ENCODE measurements at places on chromosomes 5 and 9.

GRCh38 chr5:179154991-179155955 is 95.1 kb downstream of the ZNF354C start:
- no peak for DNase-seq

DNA sequence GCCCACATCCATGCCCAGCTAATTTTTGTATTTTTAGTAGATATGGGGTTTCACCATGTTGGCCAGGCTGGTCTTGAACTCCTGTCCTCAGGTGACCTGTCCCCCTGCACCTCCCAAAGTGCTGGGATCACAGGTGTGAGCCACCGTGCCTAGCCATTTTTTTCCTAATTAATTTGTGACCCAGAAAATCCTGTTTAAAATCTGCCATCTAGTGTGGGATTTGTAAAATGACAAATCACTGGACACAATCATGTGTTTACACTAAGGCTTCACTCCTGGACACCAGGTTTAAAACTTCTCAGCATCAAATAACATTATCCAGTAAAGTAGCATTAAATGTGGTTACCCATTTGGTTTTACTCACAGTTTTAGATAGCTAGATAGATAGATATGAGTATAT is 18.6 kb upstream of the KDM4C start:
- DNase-seq, result no peak

DNA sequence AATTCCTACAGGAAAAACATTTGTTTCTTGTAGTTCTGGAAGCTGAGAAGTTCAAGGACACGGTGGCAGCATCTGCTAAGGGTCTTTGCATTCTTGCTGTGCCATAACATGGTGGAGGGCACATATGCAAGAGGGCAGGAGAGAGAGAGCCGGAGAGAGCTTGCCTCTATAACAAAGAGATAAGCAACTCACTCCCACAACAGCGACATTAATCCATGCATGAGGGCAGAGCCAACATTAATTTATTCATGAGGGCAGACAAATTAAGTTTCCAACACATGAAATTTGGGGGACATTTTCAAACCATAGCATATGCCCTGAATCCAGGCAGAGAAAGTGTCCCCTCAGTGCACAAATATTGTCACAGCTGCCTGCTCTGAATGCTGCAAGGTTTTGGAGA is 4.4 kb upstream of the GTF3C5 start:
- DNase-seq, result no peak

GRCh38 chr5:88732181-88732633 is 150.8 kb downstream of the MEF2C start:
- DNase-seq, result no peak

DNA sequence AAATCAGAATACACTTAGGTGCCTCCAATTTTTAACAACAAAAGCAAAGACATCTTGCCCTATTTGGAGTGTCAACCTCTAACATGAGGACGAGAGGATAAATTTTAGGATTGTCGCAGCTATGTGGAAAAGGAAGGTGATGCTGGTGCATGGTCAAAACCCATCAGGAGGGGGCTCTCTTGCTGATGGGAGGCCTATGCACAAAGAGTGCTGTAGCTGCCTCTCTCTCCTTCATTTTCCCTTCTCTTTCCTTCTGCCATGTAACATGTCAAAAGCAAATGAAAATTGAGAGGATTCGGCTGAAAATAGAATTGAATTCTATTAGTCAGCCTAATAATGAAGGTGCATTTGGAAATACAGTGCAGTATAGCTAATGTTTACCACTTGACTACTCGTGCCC is 578.7 kb upstream of the ZNF462 start:
- no peak for DNase-seq

DNA sequence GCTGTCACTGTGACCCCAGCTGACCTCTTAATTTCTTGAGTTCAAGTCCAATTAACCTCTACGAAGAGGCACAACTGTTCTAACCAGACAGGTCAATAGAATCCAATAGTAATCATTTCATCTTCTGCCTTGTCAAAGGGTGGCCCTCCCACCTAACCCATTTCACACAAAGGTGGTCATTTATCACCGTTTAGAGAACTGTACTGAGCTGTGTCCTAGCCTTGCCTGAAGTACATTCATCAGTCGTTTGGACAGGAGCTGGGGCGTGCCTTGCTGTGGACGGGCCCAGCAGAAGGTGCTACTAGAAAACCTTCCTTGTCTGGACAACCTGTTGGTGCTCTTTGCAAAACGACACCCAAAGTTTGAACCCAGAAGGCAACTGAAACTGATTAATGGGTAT is 605.4 kb downstream of the ISL1 start:
- DNase-seq, result no peak

DNA sequence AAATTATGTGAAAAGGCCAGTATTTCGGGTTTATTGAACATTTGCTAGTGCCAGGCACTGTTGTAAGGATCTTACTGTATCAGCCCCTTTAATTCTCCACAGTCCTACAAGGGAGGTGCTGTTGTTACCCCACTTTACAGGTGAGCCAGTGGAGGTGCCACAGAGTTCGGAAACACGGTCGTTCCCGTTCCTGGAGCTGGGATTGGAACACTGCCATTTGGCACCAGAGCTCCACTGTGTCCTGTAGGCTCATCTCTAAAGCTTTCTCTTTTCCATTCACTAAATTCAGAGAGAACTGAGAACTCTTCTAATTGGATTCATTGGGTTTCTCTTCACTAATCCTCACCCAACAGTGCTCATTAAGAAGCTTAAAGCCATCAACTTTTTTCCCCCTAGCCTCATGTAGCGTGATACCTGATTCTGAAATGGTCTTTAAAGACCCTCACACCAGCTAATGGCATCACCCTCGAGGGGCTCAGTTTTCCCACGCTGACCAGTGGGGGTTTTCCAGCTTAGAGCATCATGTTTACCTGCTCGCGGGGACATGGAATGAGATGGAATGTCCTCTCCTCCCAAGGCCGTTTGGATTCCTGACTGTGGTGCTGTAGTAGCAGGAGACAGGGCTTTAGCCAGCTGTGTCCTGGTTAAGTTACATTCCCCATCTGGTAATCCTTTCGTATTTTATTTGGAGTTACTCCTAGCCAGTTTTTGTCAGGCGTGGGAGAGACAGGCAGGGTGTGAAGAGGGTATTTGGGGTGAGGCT is 5.8 kb downstream of the ERGIC1 start:
- DNase-seq, result no peak

DNA sequence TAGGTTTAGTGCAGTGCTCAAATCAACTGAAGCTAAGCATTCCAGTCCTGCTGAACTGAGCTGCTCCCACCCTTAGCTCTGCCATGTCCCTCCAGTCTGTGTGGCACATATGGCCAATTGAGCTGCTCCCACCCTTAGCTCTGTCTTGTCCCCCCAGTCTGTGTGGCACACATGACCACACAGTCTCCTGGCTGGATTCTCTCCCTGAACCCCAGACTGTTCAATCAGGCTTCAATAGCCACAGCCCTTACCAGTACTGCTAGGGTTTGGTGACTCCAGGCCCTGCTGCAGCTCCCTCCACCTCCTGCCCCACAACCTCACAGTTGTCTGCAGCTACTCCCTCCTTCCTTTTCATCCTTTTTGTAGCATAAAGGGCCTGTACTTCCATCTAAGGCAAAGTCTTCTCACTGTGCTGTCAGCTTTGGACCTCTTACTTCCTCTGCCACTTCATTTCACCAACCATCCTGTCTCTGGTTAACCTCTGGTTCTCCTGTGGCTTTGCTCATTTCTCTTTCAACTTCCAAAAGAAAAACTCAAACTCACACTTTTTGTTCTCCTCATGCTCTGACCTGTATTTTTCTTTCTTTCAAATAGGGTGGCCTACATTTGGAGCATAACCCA is 50.8 kb downstream of the ADAMTS12 start:
- no peak for DNase-seq

GRCh38 chr9:128340691-128341434 is 536 bp downstream of the SLC27A4 start:
- peak; percentile 9 for DNase-seq

GRCh38 chr5:72785801-72786200 is 30.7 kb upstream of the TNPO1 start:
- no peak for DNase-seq

DNA sequence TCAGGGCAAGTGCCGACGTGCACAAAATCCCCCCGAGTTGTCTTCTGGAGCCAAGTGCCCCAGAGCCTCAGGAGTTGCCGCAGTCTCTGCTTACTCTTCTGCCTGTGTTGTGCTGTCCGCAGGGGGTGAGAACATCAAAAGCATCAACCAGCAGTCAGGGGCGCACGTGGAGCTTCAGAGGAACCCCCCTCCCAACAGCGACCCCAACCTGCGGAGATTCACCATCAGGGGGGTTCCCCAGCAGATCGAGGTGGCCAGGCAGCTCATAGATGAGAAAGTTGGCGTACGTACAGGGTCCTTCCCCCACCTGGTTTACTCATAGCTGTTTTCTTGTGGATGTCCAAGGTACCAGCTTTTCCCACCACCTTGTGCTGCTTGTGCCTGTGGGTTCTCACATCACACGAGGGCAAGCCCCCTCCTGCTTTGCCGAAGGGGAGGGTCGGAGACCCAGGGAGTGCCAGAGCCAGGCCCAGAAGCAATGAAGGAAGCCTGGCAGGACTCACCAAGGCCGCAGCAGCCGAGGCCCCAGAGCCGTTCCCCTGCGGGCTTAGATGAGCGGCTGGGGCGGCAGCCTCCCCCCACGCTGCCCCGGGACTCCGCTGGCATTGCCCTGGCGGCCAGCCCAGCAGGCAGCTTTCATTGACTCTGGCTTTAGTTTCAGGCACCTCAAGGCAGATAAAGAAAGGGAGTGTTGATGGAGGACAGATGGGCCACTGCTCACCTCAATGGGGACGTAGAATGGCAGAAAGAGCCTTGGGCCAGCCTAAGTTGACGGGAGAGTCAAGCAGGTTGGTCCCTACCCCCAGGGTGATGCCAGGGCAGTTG is 33.7 kb upstream of the PRDM12 start:
- DNase-seq, result no peak

DNA sequence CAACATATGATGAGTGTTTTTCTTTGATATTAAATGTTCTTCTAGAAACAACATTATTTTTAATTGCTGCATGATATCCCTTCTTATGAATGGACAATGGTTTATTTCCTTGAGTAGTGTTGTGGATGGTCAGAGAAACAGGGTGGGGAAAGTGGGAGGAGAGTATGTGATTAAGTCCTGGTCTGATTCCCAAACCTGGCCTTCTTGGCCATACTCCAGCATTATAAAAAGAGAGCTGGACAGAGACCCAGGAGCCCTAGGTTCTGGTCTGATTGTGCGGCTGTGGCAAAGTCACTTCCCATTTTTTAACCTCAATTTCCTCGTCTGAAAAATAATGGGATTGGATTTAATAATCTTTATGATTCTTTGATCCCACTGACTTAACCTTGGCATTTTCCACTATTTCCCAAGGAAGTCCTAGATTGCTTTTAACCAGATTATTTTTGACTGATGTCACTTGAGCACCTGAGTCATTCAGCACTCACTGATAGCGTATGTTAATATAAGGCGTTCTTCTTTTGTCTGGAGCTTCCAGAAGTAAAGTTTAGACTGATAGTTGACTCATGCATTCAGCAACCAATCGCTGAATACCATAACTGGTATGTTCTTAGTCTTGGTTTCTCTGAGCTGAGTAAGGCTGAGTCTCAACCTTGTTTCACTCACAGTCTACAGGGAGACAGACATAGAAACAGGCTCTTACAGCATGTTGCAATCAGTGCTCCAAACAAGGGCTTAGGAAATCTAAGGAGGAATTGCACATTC is 26.2 kb downstream of the OSMR start:
- no peak for DNase-seq

GRCh38 chr5:103060424-103060954 is 59.4 kb downstream of the GIN1 start:
- DNase-seq, result no peak

GRCh38 chr5:159362220-159362619 is 31.9 kb upstream of the IL12B start:
- no peak for DNase-seq

DNA sequence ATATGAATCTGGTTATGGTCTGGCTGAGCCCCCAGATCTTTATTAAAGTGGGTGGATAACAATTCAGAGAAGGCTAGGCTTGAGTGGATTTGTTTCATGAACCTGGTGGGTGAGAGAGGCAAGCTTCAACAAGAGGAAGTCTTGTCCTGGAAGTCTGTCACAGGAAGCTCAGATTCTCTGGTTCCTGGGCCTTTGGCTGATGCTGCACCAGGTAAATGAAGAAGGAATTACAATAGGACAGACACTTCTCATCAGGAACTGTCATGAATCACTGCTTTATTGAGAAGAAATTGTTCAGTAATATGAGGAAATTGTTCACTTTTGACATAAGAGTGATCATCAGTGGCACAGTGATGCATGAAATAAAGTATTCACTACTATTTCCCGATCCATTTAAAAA is 167.6 kb upstream of the ELL2 start:
- no peak for DNase-seq

GRCh38 chr9:13070612-13071595 is 208.6 kb downstream of the MPDZ start:
- no peak for DNase-seq

DNA sequence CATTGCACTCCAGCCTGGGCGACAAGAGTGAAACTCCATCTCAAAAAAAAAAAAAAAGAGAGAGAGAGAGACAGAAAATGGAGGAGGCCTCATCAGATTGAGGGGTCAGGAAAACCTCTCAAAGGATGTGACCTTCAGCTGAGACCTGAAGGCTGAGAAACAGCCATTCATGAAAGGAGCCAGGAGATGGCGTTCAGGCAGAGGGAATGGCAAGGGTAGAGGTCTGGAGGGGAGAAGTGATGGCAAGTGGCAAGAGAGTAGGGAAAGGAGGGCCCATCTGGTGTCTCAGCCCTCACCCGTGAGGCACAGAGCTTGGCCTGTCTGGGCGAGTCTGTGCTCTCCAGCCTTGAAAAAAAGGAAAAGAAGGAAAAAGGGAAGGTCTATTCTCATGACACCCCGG is 17.0 kb downstream of the CAMK2A start:
- no peak for DNase-seq

GRCh38 chr5:149957855-149958254 is 2.7 kb upstream of the SLC26A2 start:
- no peak for DNase-seq

DNA sequence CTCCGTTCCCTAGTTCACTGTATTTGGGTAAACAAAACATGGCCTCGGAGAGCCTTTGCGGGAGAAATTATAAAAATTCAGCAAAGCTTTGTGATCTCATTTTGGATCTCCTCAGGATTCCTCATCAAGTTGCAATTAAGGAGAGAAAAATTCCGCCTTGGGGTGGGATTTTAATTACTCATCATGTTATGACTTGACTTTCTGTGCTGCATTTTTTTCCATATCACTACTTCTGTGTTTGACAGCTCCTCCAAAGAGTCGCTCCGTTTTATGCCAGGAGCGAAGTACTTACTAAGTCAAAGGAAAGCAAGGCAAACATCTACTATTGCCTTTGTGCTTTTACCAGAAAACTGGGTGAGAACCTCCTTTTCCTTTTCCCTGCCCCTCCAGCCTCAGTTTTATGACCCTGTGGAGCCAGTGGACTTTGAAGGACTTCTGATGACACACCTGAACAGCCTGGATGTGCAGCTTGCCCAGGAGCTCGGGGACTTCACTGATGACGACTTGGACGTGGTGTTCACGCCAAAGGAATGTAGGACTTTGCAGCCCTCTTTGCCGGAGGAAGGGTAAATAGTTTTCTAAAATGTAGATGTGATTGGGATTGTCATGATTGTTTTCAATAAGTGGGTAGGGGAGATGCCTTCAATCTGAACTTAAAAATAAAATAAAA is 71.5 kb downstream of the DOCK8 start:
- DNase-seq, result no peak

GRCh38 chr5:122447879-122448278 is 135.8 kb downstream of the SNCAIP start:
- DNase-seq, result no peak
